Activated naive CD8-positive, alpha-beta T cell treated with anti-CD3 and anti-CD28 coated beads, Interleukin-2, amount 50 U/mL, for 16 hours (primary cell): ENCODE measurements at places on chromosomes 12 and 14.

DNA sequence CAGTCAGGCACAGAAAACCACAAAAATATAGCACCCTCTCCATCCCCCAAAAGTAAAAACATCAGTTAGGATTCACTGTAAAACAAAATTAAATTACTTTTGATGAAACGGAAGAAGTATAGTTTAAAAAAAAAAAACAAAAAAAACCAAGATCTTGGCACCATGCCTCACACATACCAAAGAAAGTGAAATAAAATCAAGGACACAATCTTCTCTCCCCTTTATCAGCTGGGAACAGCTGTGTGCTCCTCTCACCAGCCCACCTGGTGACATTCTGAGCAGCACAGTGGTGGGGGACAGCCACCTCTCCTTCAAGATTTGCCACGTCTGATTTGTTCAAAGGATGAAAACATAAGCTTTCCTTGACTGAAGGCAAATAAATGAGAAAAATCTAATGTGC, 55.5 kb downstream of the ESR2 start:
- DNase-seq: no peak

DNA sequence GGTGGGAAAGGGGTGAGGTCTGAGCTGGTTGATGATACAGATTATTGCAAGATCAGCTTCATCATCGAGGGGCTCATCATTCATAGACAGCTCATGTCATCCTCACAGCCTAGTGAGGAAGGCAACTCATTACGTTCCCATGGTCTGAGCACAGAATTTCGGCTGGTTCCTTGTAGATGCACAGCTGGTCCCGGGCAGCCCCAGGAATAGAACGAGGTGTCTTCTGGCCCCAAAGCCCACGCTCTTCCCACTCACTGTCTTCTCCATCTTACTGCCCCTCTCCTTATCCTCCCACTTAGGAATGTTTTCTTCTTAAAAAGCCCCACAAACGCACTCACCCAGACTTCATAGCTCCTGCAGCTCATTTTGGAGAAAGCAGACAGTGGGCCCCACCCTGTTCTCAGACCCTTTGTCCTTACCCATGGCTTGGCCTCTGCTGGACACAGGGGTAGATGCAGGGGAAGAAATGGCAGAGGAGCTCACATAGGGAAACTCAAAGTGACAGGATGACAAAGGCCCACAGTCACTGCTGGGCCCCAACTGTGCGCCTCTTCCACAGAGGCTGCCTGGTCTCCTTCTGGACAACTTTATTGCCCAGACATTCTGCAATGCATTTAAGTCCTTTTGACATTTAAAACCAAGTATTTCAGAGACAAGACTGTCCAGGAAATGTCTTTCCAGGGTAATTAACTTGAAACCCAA, 162.2 kb downstream of the ADGRD1 start:
- no peak for DNase-seq

DNA sequence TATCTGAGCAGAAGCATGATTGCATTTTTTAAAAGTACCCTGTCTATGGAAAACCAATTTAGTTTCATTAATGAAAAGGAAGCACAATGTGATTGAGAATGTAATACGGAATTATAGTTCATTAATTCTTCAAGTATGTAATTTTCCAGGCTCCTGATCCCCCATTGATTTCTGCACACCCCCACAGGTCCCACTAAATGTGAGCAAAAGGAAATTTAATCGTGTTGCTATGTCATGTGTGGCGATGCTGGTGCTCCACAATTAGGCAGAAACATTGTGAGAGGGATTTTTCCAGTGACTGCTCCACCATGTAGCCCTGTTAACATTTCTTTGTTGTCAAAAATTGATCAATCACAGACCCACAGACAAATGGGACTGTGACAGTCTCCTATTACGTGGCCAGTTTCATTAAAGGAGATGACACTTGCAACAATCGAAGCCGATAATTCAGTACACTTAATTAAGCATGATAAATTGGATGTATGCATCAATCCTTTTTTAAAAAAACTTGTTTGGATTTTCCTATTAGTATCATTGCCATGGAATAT, 306.0 kb downstream of the NELL2 start:
- no peak for DNase-seq

DNA sequence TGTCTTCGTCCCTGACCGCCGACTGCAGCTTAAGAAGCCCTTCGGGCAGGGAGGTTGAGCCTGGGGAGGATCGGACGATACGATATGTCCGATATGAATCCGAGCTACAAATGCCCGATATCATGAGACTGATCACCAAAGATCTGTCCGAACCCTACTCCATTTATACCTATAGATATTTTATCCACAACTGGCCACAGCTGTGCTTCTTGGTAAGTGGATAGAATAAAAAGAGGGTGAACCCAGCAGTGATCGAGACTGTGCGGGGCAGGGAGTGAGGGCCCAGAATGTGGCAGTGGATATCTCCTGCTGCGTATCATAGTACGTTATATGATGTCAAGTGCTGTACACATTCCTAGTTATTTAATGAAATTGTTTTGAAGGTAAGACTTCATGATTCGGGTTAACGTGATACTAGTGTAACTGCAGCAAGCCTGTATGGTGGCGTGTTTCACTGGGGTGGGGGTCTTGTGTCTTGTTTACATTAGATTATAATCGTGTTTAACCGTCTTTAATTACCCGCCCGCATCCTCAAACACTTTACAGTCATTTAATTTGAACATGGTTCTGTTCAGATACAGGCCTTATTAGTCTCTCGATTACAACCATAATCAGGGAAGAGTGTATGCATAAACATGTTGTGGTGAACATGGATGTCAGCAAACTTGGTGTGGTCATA, 1.3 kb downstream of the NAA30 start:
- DNase-seq: no peak

DNA sequence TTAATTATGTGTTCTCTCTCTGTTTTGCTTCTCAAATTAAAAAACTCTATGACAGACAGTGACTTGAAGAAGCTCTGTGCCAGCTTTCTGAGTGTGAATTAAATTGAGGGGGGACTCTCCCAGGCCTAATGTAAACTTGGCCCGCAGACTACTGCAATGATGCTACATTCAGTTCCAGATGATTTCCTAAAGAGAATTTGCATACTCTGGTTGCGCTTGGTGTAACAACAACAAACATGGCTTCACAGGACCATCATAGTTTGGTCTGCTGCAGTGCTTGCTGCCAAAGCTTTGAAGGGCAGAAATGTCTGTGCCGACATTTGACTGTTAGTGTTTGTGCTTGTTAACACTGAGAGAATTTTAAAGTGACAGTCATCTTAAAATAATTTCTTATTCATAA, 25.0 kb downstream of the CFAP54 start:
- no peak for DNase-seq

GRCh38 chr12:66823857-66824570, 145.1 kb upstream of the GRIP1 start:
- no peak for DNase-seq

DNA sequence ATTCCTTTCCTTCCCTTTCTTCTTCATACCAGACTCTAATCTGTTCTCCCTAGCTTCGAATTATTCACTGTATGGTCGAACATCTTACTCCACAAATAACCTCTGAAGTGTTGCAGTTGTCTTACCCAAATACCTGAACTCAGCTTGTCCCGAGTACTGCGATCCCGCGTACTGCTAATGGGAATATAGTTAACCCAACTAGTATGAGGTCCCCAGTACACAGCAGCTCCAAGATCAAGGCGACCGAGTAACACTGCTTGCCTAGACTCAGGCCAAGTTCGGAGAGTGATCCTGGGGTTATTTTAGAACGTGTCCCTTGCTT, 462 bp upstream of the ETNK1 start:
- DNase-seq: no peak

- no peak for DNase-seq
These were observed 519.1 kb upstream of the SEL1L start for GRCh38 chr14:82052778-82053177.

DNA sequence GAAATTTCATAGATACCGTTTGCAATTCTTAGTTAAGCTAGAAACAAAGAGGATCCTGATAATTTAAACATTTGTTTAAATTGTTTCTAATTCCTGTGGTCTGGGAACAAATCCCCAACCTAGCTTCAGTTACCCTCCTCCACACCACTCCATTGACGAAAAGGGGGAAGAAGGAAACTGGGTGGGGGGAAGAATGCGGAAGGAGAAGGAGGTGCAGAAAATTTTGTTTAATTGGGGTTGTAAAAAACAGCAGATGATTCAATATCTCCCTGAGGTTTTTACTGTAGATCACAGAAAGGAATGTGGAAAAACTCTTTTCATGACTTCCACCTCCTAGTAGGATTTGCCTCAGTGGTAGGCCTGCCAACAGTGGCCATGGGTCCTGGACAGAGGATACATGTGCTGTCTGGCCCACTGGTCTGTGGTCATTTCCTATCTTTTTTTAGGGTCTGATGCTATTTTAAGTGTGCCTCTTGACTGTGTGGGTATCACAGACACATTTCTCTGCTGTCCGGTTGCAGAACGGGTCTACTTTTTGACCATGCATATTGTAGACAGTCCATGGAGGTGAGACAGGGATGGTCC, 122.9 kb upstream of the PCED1B start:
- no peak for DNase-seq

- DNase-seq: no peak
These were observed 400 bp downstream of the ADCY6 start for GRCh38 chr12:48788524-48788853.

DNA sequence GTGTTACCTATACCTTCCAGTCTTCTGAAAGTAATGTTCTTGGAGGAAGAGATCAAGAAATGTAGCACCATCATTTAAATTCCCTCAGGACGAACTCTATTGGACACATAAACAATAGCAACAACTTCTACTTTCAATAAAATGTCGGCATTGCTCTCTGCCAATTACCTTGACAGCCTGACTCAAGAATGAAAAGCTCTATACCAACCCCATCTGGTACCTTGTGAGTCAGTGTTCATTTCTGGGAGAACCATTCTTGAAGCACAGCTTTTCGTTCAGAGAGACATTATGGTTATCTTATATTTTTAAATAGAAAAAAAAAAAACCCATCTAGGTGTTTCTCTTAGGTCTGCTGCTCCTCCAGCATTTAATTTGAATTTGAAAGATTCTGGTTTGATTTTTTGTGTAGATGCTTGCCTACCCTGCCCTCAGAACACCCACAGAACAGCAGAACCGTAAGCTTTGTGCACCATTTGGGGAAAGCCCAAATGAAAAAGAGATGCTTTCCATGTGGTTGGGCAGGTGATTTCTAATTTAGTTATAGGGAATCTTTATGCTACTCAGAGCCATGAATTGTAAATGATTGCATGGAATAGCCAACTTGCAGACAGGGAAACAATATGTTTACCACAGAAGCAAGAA, 156.0 kb downstream of the SAMD4A start:
- no peak for DNase-seq

DNA sequence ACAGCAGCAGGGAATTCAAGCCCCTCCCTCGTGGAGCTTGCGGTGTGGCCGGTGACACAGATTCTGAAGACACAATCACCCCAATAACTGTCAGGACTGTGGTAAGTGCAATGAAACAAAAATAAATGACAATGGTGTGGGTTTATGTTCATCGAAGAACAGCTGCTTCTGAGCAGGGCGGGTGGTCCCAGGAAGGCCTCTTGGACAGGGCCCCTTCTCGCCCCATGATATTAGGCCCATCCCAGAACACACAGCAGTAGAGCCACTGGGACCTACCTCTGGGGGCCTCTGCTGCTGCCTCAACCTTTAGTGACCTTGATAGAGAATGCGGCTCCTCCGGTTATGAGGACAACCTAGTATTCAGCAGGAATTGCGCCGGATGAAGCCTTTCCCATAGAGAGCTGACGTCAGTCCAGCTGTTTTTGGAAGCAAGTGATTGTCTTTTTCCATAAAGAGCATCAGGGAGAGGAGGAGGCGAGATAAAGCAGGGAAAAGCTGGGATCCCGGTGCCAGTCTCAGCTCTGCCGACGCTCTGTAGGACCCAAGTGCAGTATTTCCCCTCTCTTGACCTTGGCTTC, 84.1 kb upstream of the BCL11B start:
- DNase-seq: no peak

DNA sequence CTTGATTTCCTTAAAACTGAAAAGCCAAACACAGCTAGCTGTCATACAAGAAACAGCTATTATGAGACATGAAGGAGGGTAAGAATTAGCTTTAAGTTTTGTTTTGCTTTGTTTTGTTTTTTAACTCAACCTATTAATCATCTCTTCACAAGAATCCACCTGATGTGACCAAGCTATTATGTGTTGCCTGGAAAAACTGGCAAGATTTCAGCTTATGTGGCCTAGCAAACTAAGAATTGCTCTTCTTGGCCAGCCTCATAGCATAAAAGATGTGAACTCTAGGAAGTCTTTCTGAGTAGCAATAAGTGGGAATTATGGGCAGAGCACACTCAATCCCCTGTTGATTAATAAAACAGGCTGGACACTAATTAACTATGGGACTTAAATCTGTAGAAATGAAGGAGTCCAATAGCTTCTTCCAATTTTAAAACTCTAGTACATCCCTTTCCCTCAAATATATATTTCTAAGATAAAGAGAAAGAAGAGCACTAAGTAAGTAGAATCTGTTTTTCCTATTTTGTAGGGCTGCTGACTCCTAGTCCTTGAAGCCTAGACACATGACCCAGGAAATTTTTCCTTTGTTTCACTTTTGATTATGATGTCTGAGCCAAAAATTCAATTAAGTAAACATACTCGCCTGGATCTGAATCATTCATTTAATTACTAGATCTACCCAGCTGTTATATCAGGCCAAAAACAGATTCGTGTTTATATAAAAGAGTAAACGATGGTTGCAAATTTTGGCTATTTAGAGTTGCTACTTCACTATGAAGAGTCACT, 75.7 kb downstream of the GTF2A1 start:
- DNase-seq: no peak

- DNase-seq: no peak
These were observed 36.5 kb downstream of the PAPLN start for GRCh38 chr14:73273799-73274198.

- no peak for DNase-seq
These were observed 98.9 kb upstream of the PLEKHG7 start for GRCh38 chr12:92603741-92604432.

DNA sequence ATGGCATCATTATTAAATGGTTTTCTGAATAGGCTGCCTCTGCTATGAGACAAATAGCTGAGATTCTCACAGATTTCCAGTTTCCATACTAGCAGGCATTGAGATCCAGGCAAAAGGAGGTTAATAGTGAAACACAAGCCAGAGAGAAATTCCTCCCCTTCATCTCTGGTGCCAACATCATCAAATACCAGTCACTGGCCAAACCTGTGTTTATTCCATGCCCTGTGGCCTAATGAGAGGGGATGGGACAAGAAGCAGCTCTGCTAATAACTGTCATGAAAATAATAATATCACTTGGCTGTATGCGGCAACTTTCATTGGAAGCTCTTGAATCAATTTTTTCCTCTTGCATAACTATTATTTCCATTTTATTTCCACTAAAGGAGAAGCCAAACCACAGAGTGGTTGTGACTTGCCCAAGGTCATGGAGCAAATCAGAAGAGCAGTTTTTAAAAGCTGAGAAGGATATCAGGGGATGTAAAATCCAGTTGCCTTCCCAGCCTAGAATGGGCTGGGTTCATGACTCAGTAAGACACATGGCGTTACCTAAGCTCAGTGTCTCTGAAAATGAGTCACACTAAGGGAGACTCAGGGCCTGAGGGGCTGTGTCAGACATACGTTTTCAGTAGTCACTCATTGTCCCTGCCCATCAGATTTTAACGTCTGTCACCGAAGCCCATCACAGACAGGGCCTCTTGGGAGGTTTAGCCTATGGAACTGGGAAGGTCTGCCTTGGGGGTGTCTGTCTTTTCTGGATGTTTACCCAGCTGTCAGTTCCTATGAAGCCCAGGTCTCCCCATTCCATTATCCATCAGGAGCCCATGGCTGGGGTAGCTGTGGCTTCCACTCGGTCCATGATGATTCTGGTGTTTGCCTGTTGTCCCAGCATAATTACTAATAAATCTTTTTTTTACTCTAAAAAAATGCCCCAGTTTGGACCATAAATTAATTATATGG, 208.8 kb upstream of the EEA1 start:
- no peak for DNase-seq

GRCh38 chr14:65223636-65224035, 121.3 kb upstream of the MAX start:
- no peak for DNase-seq
